ENCODE measurements at places on chromosomes 3 and 15.

- DNase-seq: no peak
These were observed 78.7 kb upstream of the MME start for GRCh38 chr3:155001289-155002010.

DNA sequence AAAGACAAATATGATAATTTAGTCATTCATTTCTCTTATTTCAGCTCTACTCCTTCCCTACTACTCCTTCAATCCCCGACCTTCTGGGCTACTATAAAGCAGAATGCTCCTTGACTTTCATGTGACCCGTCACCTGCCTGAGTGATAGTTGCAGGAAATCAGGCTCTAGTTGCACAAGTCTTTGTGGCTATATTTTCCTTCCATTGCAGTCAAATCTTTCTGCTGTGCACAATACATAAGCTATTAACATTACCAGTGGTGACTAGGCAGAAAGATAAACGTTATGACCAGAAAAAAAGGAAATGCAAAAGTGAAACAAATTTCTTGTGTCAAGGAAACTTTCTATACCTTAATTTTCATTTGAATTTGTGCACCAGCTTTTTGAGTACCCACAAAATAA lies 2.3 kb downstream of the SUCNR1 start:
- no peak for DNase-seq

DNA sequence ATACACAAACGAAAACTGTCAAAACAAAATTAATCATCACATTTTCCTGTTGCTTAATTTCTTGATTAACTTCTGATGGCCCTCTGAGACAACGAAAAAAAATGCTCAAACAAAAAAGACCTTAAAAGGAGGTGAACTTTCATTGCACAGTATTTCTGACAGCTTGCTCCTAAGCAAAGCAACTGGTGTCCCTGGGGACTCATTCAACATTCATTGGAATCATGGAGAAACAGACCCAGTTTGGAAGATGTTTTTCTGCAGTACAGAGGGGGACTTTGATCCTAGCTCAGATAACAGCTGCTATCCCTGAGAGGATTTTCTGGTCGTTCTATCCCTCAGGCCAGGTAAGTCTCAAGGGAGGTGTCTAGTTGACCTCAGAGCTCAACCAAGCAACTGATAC lies 378.7 kb upstream of the ATP11B start:
- DNase-seq: no peak

DNA sequence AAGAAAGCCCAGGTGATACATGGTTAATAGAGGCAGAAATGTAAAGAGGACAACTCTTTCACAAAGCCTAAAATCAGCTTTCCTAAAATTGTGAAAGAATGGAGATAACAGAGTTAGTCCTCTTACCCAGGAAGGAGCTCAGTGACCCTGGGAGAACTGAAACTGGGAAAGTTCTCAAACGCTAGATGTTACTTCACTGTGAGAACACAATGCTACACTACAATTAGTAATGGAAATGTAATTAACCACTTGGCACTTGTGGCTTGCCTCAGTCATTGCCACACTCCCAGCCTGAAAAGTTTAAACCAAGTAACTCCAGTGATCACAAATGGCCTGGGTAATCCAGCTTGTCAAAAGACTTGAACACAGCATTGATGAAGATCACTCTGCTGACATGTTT lies 102.7 kb upstream of the FGF7 start:
- DNase-seq: no peak

GRCh38 chr15:77160562-77161478 lies 89.9 kb upstream of the TSPAN3 start:
- DNase-seq: no peak

DNA sequence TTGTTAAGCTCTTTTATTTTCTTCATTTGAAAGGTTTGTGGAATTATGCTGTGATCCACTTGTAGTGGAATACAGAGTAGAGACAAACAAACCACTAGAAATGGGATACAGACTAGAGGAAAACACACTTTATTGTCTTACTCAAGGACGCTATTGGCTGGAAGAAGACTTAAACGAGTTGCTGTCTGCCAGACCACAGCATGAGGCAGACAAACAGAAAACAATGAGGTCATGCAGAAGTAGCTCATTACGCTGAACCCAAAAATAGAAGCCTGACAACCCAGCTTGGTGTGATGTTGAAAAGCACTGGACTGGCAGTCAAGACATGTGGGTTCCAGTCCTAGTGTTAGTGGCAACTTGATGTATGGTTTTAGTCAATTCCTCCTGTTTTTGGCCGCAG lies 62.4 kb upstream of the P3H2 start:
- DNase-seq: no peak

DNA sequence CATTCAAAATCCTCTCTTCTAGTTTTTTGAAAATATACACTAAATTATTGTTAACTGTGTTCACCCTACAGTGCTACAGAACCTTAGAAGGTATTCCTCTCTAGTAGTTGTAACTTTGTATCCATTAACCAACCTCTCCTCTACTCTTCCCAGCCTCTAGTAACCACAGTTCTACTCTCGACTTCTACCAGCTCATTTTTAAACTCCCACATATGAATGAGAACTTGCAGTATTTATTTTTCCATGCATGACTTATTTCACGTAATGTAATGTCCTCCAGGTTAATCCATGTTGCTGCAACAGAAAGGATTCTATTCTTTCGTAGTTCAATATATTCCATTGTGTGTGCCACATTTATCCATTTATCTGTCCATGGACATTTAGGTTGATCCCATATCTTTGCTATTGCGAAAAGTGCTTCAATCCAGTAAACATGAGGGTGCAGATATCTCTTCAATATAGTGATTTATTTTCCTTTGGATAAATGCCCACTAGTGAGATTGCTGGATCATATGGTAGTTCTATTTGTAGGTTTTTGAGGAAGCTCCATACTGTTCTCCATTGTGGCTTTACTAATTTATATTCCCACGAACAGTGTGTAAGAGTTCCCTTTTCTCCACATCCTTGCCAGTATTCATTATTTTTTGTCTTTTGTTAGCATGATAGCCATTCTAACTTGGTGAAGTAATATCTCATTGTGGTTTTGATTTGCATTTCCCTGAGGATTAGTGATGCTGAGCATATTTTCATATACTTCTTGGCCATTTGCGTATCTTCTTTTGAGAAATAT lies 113.7 kb upstream of the SMAD3 start:
- DNase-seq: no peak

DNA sequence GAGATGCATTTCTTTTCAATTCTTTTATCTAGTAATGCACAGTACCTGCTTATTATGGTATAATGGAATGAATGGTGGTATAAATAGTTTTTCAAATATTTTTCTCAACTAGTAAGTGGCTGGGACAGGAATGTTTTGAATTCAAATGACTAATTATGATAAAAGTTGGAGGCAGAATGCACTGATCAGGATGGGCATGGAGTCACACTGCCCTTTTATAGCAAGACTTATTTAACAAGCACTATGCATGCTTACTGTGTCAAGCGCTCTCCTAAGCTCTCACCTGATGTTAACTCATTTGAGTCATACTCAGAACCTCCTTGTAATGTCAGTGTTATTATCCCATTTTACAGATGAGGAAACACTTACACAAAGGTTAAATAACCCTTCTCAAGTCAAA lies 221.8 kb downstream of the FEZF2 start:
- DNase-seq: no peak

DNA sequence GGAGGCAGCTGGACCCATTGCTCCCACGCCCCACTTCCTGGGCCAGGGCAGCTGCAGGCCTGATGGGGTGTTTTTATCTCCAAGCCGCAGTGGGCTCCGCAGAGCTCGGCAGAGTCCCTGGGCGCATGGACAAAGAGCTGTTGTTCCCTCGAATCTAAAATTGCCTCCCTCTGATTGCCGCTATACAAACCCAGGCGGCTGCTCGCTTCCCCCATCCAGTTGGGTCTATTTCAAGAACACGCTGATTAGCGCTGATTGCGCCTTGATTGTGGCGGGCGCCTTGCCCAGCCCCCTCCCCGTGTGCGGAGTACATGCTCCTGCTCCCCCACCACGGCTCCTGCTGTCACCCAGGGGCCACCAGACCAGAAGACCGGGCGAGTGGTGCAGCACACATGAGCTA lies 43.4 kb upstream of the SLC6A1 start:
- no peak for DNase-seq

DNA sequence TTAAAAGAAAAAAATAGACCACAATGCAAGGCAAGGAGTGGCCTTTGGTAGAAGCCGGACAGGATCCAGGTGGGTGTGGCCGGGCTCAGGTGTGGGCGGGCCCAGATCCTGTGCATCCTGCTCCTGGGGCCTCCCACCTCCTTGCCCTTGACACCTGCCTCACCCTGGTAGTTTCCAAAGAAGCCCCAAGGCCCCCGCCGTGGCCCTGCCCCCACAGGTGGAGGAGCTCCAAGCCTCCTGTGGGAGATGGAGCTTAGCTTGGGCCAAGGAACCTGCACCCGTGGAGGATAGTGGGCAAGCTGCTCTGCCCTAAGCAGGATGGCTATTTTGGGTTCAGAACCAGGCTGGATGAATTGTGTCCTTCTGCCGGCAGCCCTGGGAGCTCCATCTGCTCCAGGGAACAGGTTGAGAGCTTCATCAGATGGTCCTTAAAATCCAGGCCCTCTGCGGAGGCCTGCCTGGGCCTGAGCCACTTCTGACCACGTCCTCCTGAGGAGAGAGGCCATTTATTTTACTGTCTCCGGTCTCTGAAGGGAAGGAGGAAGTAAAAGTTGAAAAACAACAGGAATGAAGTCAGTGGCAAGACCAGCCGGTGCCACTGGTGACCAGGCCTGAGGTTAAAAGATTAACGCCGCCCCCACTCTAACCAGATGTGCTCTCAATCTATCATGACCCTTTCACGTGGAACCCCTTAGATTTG lies 53.9 kb upstream of the KLF13 start:
- no peak for DNase-seq

GRCh38 chr3:193962986-193963685 lies 172.8 kb upstream of the HES1 start:
- DNase-seq: no peak

DNA sequence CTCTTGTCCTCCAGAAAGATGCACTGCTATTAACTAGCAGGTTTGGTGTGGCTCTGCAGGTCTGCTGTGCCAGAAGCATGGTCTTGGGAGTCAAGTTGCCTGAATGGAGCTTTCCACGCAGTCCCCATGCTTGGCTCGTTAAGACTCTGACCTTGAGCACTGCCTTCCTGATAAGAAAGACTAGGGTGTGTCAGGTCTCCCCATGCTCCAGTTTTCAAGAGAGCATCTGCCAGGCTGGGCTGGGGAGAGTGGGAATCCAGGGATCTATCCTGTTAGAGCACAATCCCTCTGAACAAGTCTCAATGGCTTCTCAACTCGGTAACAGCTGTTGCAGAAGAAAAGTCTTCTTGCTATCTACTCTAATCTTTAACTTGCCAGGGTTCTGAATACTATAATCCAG lies 98.2 kb downstream of the TJP1 start:
- no peak for DNase-seq

GRCh38 chr3:33074217-33075067 lies 22.5 kb downstream of the GLB1 start:
- peak; percentile 51 for DNase-seq

- DNase-seq: no peak
These were observed 17.3 kb downstream of the ABHD5 start for GRCh38 chr3:43707998-43708397.

- no peak for DNase-seq
These were observed 111.6 kb downstream of the TIGIT start for GRCh38 chr3:114405202-114405990.

- no peak for DNase-seq
These were observed 27.7 kb downstream of the PLD1 start for GRCh38 chr3:171782617-171783016.

DNA sequence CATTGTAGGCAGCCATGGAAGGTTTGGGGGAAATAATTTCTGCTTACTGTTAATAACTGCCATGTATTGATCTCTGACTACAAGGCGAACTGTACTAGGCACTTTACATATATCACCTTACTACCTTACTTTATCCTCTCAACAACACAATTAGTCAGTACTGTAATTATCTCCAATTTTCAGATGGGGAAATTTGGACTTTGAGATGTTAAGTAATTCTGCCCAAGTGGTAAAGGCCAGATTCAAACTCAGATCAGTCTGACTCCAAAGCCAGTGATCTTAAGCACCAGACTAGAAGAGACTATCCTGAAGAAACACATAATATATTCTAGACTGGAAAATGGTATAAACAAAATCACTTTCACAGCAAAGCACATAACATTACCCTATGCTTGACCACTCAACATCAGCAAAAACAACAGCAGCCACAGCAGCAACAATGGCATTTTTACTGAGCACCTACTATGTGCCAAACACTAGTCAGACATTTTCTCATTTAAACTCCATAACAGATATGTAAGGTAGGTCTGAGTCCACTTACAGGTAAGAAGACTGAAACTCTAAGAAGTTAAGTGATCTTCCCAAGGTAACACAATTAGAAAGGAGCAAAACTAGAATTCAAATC lies 13.1 kb downstream of the MTHFS start:
- no peak for DNase-seq

DNA sequence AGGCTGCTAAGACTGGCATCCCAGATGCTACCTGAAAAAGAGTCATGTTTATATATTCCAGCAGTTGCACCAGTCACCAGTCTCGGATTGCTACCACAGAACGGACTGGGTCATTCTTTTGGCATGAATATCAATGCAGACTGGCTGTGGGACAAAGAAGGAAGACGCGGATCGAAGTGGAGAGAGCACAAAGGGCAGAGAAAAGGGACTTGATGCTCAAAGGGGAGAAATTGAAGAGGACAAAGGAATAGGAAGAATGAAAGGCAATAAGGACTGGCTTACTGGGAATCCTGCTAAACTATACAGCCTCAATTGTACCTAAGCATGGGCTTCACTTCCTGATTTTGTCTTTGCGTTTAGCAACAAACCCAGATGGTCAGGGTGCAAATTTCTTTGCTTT lies 15.3 kb upstream of the DIS3L start:
- DNase-seq: no peak

DNA sequence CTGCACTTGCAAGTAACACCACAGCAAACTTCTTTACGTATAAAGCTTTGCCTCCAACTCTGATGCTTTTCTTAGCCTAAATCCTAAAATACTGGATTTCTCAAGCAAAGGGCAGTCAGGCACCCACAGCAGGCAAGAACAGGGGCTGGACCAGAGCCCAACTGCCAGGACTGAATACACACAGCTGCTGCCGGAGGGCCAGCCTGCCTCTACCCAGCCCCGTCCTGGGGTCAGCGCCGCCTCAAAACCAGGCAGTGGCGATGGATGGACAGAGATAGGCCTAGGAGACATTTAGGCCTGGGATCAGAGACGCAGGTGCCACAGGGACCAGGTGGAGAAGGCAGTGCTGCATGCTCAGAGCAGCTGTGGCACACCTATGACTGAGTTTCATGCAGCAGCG lies 47.6 kb upstream of the SEC61A1 start:
- no peak for DNase-seq

GRCh38 chr3:148643389-148643840 lies 54.3 kb upstream of the AGTR1 start:
- no peak for DNase-seq

- no peak for DNase-seq
These were observed 115.1 kb downstream of the DNAJB8 start for GRCh38 chr3:128351546-128351945.

GRCh38 chr3:23867400-23867799 lies 49.4 kb downstream of the NKIRAS1 start:
- DNase-seq: no peak

Measured in left ventricle myocardium superior (tissue), 1 donor.